Left kidney (tissue), 8 donors: ENCODE measurements at places on chromosomes 13 and 19.

GRCh38 chr13:73040484-73040883 lies 18.3 kb upstream of the KLF5 start:
- no peak for DNase-seq

DNA sequence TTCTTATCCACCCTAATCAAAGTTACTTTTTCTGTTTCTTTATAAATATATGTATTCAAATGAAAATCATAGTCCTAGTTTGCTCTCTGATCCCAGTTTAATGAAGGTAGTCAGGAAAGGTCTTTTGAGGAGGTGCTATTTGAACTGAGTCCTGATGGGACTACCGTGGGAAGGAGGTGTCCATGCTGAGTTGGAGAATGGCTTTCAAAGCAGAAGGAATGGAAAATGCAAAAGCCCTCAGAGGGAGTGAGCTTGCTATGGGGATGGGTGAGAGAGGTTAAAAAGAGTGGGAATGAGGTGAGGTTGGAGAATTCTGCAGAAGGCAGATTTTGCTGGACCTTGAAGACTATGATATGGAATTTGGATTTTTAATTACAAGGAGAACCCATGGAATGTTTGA lies 193.6 kb downstream of the GPC6 start:
- DNase-seq: no peak

- DNase-seq: no peak
Observed at GRCh38 chr19:47699360-47699917, 13.8 kb upstream of the EHD2 start.

GRCh38 chr13:53788286-53788685 lies 759.7 kb downstream of the OLFM4 start:
- no peak for DNase-seq
